ENCODE measurements at places on chromosomes 13 and 19. TPM values are rescaled to one million over a fixed set of nuclear protein-coding genes. Genes with fewer than 3 reads are reported as not detected.

Gene ZNF358
- total RNA-seq: 103 TPM

Gene ZNF20
- 12.5 TPM for total RNA-seq

Gene REXO1
- 8.8 TPM for total RNA-seq

Gene PRR19
- total RNA-seq: 8.3 TPM

Gene SLC6A16
- total RNA-seq: not detected

Gene REX1BD
- total RNA-seq: 95.0 TPM

Gene DOCK6
- total RNA-seq: 20.3 TPM

Gene WDR87
- total RNA-seq: not detected

Gene STAP2
- 6.1 TPM for total RNA-seq

Gene ZNF780B
- total RNA-seq: 4.6 TPM

Gene KCNRG
- total RNA-seq: 0.70 TPM

Gene ARL11
- total RNA-seq: under 0.01 TPM

Gene PRR22
- total RNA-seq: 0.60 TPM

Gene FCHO1
- 1.9 TPM for total RNA-seq

Data from pericardium fibroblast (primary cell).